T-helper 9 cell (primary cell): ENCODE measurements at places on chromosomes 1 and 21.

- DNase-seq: no peak
These were observed 52.8 kb upstream of the IFFO2 start for GRCh38 chr1:19009126-19009881.

DNA sequence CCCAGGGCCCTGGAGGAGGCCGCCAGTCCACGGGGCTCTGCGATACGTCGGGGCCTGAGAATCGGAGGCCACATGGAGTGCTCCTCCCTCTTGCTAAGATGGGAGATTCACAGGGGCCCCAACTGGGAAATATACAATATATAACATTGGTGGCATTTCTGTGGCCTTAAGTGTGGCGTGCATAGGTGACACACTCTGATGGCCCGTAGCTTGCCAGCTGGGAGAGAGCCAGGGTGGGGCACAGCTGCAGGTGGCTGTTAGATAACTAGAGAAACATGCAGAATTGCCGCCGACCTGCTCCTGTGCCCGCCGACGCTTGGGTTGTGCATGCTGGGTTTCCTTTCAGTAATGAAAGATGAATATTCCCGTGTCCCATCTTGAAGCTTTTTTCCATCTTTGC lies 30.1 kb downstream of the UMODL1 start:
- DNase-seq: no peak

DNA sequence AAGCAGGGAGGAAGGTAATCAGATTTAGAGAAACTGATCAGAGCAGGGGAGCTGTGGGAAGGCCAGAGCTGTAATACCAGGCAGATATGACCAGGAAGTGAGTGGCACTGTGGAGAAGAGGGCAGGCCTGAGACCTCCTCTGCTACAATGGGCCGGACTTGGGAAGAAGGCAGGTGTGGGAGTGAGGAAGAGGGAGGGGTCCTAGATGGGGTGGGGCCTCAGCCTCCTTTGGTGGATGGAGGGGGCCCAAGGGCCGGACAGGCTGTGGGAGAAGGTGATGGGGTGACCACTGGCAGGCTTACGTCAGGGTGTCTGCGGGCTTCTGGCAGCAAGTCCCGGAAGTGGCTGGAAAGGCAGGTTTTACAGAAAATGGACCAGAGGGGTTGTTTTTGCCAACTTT lies 5.0 kb upstream of the HPCA start:
- DNase-seq: no peak

DNA sequence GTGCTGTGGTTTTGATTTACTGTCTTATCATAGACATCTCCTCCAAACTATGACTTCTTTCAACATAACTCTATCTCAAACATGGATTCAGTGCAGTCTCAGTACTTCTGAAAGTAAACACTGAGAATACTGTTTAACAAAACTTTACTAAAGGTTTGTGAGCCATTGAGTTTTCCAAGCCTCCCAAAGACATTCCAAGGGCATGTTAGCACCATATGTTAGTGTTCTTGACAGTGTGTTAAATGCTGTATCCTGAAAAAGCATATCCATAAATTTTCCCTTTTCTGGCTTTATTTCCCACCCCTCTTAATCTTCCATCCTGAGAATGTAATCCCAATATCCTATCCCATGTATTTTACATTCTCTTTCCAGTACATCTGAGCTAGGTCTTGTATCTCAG lies 446.8 kb upstream of the CXADR start:
- DNase-seq: no peak

DNA sequence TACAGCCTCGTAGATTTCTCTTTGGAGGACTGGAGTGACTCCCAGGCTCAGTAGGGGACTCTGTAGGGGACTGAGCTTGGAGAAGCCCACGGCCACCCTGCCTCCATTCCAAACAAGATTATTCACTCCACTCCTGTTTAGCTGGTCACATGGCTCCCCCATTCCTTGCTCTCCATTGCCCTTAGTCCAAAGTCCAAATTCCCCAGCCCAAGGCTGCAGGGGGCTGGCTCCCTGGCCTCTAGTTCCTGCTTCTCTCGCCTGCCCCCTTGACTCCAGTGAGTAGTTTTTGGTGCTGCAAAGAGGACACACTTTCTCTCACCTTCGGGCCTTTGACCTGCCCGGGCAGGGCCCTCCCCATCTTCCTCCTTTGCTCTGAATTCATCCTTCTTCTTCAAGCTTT lies 403.3 kb downstream of the KIF26B start:
- DNase-seq: no peak

DNA sequence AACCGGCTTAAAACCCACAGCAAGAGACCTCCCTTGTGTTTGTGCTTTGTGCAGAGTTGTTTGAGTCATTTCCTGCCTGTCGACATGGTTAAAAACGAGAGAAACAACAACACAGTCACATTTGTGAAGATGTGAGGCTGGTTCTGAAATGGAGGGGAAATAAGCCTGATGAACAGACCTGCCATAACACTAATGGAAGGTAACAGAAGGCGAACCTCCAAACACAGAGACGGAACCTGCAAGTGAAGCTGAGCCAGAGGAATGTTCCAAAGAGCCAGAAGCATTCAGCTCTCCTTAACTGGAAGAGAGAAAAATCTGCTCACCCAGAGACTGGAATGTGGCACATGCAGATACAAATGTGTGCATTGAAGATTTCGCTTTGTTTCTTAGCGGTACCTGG lies 53.2 kb upstream of the RAVER2 start:
- DNase-seq: no peak

GRCh38 chr1:36737767-36738166 lies 255.1 kb upstream of the CSF3R start:
- DNase-seq: no peak

GRCh38 chr1:24167008-24167407 lies 20.1 kb downstream of the IFNLR1 start:
- no peak for DNase-seq

DNA sequence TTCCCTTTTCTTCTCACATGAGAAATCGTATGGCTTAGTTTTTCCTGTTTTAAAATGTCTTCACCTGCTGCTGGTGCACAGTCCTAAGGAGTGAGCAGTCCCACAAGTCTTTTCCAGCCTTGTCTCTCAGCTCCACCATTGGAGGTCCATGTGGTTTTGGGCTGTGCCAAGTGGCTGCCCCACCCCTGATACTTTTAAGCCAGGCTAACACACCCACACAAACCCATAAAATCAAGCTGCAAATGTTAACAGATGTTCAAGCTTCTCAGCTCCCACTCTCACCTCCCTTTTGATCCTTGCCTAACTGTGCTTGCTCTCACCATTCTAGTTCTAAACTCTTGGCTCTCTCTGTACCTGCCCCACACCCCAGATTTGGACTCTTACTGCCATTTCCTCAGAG lies 74.5 kb upstream of the COL24A1 start:
- no peak for DNase-seq

- DNase-seq: no peak
These were observed 337.2 kb upstream of the AJAP1 start for GRCh38 chr1:4317207-4317606.

DNA sequence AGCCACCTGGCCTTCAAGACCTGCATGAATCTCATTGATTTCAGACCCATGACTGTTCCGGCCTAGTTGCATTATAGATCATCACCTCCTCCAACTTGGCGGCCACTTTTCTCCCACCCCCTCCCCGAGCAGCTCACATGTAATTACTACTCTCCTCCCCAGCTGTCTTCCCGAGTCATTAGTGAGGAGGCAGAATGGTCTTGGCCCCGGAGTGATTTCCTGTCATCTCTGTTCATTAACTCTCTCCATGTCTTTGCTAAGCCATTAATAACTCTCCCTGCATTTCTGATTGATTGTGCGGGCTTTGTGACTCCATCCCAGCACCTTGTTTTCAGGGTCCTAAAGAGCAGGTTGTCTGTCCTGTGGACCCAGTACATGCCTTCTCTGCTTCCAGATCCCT lies 75.6 kb upstream of the CNTN2 start:
- DNase-seq: no peak
